ENCODE measurements at places on chromosomes 12 and 14.

GRCh38 chr12:67789266-67789665, 140.7 kb downstream of the DYRK2 start:
- DNase-seq: no peak

GRCh38 chr12:42804928-42805327, 215.4 kb upstream of the PRICKLE1 start:
- no peak for DNase-seq

- no peak for DNase-seq
Observed at GRCh38 chr14:39768589-39768988, 336.4 kb upstream of the FBXO33 start.

- DNase-seq: no peak
Observed at GRCh38 chr12:45338272-45338671, 122.4 kb downstream of the ANO6 start.

GRCh38 chr12:89935850-89936249, 227.2 kb upstream of the ATP2B1 start:
- DNase-seq: no peak

GRCh38 chr14:49769581-49770211, 1.7 kb downstream of the KLHDC2 start:
- DNase-seq: no peak

- no peak for DNase-seq
Observed at GRCh38 chr14:78106381-78106780, 63.8 kb upstream of the NRXN3 start.

GRCh38 chr14:61494018-61494417, 172.6 kb downstream of the PRKCH start:
- no peak for DNase-seq

DNA sequence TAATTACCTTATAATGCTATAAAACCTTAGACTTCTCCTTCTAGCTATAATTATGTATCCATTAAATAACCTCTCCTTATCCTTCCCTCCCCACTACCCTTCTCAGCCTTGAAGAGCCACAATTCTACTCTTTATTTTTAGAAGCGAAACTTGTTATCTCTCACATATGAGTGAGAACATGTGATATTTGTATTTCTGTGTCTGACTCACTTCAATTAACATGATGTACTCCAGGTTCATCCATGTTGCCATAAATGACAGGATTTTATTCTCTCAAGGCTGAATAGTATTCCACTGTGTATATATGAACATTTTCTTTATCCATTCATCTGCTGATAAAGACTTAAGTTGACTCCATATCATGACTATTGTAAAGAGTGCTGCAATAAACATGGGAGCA, 485.6 kb downstream of the FLRT2 start:
- DNase-seq: no peak

DNA sequence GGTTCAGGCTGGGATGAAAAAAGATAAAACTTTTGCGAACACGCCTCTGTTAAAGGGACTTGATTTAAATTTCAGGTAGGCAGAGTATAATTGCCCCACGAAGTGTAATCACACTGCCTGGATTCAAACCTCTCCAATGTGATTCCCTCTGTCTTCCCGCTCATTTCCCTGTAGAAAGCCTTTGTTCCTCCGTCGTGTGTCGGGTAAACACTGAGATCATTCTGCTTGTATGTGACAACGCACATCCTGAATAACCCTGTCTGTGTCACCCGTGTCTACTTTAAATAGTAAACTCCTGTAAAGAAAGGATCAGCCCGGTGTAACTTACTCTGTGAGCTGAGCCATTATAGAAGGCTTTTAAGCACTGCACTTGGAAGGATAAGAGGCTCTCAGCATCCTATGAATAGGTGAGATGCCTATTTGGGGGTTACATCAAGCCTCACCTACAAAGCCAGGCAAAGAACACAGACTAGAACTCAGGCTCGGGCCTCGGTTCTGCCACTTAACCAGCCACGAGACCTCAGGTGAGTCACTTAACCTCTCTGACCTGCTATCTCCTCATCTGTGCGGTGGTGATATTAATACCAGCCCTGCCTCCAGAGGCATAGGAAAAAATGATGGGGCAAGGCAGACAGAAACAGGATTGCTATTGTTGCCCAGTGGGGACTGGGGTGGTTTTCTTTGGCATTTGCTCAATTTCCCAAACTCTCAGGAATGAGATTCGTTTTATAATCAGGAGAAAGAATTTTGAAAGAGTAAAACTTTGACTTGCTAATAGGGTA, 74.2 kb downstream of the RBM19 start:
- no peak for DNase-seq

GRCh38 chr12:122841544-122842321, 6.5 kb downstream of the HIP1R start:
- DNase-seq: no peak

- DNase-seq: no peak
Observed at GRCh38 chr14:24054324-24054641, 2.5 kb downstream of the CARMIL3 start.

GRCh38 chr14:21723431-21724045, 49.9 kb upstream of the OR4E1 start:
- DNase-seq: no peak

DNA sequence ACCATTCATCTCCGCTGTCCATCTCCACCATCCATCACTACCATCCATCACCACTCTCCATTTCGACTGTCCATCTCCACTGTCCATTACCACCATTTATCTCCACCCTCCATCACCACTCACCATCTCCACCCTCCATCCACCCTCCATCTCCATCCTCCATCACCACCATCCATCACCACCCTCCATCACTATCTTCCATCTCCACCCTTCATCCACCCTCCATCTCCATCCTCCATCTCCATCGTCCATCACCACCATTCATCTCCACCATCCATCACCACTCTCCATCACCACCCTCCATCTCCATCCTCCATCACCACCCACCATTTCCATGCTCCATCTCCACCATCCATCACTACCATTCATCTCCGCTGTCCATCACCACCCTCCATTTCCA, 5.2 kb upstream of the CEP170B start:
- no peak for DNase-seq

- no peak for DNase-seq
Observed at GRCh38 chr14:57291692-57292647, 23.2 kb downstream of the AP5M1 start.

DNA sequence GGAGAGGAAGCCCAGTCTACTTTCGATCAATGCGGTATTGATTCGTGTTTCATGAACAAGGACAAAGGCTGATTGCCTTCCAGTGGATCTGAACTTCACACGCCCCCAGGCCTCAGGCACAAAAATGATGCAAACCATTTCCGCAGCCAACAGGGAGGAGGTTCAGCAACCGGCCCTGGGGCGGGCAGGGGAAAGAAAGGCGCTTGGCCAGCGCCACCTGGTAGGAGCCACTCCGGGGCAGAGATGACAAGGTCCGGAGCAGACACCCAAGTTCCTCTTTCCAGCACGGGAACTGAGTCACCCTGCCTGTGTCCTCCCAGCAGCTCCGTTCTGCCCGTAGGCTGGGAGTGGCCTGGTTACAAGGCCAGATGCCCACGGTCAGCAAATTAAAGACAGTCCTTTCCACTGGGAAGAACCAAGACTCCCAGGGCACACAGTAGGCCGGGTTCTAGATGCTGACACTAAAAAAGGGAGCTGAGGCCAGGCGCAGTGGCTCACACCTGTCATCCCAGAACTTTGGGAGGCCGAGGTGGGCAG, 136.3 kb downstream of the SCARB1 start:
- no peak for DNase-seq

- DNase-seq: no peak
Observed at GRCh38 chr12:65653946-65654629, 170.2 kb upstream of the HMGA2 start.

DNA sequence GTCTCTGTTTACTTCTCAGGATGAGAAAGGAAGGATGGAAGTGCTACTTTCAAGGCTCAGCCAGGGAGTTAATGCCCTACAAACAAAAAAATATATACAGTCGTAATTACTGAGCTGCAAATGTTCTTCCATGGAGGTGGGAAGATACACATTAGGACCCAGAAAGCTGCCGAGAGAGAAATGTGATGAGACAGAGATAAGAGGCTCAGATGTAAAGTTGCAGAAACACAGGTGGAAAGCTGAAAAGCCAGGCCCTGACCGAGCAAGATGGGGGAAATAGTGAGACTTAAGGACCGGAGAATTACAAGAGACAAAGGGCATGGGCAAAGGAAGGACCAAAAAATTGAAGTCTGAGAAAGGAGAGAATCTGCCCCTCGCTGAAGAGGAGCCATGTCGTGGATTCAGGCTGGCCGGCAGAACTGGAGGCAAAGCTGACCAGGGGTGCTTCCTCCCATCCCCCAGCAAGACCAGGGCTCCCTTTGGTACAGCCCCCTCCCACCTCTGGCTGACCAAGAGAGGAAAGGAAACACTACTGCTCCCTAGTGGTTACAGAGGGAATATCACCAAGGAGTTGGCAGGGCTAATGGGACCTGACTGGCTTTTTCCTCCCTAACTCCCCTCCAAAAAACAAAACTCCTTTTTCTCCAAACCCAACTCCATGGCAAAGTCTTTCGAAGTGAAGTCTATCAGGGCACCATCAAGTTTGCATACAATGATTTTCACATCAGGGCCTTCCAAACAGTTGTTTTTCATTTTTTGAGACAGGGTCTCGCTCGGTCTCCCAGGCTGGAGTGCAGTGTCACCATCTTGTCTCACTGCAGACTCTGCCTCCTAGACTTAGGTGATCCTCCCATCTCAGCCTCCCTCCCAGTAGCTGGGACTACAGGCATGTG, 12.1 kb downstream of the ZFHX2 start:
- DNase-seq: no peak

DNA sequence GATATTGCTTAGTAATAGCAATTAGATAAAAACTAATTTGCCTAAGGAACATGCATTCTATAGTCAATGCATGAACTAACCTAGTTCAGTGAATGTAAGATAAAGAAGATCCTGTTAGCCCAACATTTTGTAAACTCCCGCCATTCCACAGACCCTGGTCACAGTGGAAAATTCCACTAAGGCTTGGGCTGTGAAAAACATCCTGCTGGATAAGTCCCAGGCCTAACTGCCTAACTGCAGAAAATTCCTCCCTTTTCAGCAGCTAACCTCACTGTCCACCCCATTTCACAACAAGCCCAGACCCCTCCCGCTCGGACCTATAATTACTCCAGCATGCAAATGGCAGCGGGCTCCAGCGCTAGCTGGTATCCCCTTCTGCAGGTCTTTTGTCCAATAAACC, 97.9 kb upstream of the GARIN6 start:
- DNase-seq: no peak

DNA sequence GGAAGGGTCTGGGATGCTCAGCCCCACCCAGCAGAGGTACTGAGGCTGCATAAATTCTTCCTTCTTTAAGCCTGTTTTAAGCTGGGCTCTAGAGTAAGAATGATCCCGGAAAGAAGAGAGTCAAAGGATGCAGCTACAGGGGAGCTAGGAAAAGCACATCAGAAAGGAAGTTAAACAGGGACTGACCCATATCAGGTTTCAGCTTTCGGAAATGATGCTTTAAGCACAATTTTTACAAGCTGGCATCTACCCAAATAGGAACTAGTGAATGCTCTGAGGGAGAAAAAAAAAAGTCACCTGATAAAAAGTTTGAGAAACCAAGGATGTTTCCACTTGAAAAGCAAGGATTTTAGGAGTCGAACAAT, 22.0 kb downstream of the TSPAN8 start:
- DNase-seq: no peak

- no peak for DNase-seq
Observed at GRCh38 chr12:83958997-83959396, 953.6 kb downstream of the SLC6A15 start.

DNA sequence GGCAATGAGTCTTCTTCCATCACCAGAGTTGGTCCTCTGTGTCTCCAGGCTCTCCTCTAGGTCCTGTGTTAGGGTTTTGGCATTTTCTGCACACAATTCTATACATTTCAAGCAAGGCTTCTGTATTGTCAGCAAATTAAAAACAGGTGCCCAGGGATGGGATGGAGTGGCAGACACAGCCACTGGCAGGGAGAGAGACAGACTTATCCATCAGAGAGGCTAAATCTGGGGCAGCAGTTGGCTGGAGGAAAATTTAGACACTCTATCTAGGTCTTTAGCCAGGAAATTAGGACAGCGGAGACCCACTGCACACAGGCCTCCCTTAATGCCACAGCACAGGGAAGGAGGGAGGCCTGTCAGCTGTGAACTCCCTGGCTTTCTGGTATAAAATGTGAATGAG, 20.2 kb downstream of the PLEKHD1 start:
- DNase-seq: no peak

- DNase-seq: no peak
Observed at GRCh38 chr14:59013672-59014298, 174.7 kb upstream of the DAAM1 start.

- no peak for DNase-seq
Observed at GRCh38 chr14:69183735-69184134, 7.6 kb upstream of the EXD2 start.

- no peak for DNase-seq
Observed at GRCh38 chr14:95495538-95496025, 20.9 kb downstream of the SYNE3 start.

- no peak for DNase-seq
Observed at GRCh38 chr12:131313635-131314034, 359.9 kb downstream of the ADGRD1 start.

- DNase-seq: no peak
Observed at GRCh38 chr12:11885261-11886038, 185.3 kb upstream of the BCL2L14 start.

DNA sequence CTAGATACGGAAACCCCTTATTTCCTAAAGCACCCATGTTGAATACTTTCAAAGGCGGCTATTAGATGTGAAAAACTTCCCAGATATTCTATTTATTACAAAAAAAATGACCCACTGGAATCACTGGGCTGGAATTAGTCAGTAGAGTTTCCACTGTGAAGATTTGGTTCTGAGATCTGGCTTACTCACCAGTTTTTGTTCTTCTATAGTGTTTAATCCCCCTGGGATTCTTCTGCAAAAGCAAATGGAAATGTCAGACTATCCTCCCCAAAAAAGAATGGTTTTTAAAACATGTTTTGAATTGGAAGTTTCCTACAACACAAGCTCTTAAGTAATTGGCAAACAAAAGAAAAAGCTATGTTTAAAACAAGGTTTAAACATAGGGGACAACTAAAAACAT, 166.4 kb downstream of the STXBP6 start:
- no peak for DNase-seq

- no peak for DNase-seq
Observed at GRCh38 chr12:24721191-24721590, 227.7 kb downstream of the BCAT1 start.

- DNase-seq: no peak
Observed at GRCh38 chr14:68926236-68926635, 52.9 kb downstream of the ACTN1 start.
